ENCODE measurements at places on chromosomes 2 and 18.

- DNase-seq = no peak
Observed at GRCh38 chr18:46591783-46592391, 65.1 kb downstream of the LOXHD1 start.

GRCh38 chr18:28963481-28963880 is 786.6 kb upstream of the CDH2 start:
- DNase-seq = no peak

- DNase-seq = no peak
Observed at GRCh38 chr2:150230004-150230403, 257.5 kb downstream of the RND3 start.

DNA sequence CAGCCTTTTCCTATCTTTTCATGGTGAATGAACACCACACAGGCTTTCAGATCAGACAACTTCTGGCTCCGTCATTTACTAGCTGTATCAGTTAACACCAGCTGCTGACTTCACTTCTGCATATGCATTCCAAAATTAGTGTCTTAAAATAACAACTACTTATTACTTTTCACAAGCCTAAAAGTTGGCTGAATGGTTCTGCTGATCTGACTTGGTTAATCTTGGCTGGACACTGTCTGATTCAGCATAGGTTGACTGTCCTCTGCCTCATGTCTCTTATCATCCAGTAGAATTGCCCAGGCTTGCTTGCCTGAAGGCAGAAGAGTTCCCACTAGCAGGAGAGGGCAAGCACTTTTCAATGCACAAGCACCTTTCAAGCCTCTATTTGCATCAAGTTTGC is 72.7 kb downstream of the MARCHF4 start:
- no peak for DNase-seq

DNA sequence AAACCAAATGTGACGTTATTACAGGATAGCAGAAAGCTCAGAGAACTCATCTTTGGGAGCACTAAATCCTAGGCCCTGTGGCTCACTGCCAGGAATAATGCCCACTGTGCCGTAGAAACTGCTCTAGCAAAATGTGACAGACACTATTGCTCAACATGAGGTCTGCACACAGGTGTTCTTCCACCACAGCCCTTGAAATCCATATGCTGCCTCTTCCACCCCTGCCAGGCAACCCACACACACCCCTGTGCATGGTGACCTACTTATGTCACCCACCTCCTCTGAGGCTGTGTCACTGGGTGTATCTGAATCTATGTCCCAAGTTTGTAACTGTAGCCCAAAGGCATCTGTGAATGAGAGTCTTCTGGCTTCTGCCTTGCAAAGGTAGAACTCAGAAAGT is 66.1 kb upstream of the MBOAT2 start:
- DNase-seq = no peak

DNA sequence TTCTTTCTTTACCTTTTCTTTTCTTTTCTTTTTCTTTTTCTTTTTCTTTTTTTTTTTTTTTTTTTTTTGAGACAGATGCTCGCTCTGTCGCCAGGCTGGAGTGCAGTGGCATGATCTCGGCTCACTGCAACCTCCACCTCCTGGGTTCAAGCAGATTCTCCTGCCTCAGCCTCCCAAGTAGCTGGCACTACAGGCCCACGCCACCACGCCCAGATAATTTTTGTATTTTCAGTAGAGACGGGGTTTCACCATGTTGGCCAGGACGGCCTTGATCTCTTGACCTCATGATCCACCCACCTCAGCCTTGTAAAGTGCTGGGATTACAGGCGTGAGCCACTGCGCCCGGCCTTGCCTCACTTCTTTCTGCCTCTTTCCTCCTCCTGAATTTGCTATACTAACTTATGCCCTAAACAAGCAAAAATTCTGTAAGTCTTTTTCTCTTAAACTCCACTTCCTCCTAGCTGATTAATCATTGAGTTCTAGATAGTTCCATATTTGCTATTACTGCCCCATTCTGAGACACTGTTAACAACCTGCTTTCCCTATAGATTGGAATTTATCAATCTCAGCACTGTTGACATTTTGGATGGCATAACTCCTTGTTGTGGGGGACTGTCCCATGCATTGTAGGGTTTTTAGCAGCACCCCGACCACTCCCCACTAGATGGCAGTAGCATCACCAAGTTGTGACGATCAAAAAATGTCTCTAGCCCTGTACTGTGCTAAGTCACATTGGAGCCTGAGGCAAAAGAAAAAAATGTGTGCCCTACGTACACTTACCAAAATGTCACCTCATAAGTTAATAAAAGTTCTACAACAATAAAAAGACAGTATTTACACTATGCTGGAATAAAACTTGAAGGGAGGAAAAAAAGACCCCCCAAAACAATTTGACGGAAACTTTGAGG is 16.4 kb upstream of the THADA start:
- peak; percentile 64 for DNase-seq

- DNase-seq = no peak
Observed at GRCh38 chr2:38932586-38932985, 42.9 kb downstream of the ARHGEF33 start.

GRCh38 chr2:63977904-63978303 is 41.3 kb downstream of the VPS54 start:
- no peak for DNase-seq

DNA sequence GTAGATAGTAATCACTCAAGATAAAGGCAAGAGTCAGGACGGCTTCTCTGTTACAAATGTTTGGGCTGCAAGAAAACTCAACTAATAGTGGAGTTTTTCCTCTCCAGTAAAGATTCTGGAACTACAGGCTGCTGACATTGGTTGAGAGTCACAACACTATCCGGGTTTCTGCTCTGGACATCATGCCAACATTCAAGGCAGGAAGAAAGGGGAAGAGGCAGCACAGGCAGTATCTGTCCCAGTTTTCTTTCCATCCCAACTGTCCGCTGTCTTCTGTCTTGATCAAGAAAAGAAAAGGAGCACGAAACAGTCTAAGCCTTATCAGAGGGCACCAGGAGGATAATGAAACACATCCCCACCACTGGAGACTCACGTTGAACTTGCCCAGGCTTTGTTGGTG is 132.1 kb downstream of the MAIP1 start:
- DNase-seq = no peak

GRCh38 chr2:235685024-235685721 is 191.3 kb downstream of the AGAP1 start:
- no peak for DNase-seq

DNA sequence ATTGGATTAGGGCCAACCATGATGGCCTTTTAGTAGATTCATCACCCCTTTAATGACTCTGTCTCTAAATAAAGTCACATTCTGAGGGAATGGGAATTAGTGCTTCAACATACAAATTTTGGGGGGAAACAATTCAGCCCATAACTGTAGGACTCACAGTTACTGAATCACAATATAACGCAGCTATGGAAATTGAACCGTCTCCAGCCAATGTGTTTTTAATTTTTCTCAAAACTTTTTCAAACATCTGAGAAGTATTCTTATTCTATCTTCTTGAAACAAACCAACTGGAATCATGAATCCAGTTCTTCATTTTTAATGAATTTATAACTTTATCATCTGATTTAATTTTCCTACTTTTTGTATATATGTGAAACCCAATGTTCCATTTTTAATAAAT is 373.1 kb upstream of the SYT4 start:
- DNase-seq = no peak

DNA sequence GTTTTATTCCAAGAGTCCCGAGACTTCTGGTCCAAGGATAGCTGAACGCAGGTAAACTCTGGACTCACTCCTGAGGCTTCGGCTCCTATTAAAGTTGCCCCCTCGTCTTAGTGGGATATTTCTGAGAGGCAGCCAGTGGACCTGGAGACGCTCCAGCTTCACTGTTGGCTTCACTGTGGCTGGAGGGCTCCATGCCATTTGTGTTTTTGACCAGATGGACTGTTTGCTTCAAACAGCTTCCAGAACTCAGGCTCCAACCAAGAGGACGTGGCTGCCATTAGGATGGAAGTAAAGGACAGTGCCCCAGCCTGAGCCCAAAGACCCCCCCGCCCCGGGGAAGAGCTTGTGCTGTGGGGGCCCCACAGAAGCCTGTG is 94.4 kb upstream of the LDAH start:
- DNase-seq = no peak

DNA sequence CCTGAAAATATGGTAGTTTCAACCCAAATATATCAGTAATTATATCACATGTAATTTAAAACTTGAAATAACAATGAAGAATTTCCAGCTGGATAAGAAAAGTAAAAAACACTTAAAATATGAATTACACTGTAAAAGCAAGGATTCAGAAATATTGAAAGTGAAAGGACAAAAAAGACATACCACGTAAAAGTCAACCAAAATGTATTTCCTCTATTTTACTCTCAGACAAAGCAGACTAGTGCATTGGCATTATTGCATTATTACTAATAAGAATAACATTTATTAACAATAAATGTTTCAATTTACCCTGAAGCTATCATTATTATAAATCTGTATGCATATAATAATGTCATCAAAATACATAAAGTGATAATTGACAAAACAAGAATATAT is 445.1 kb upstream of the TRIB2 start:
- DNase-seq = no peak

GRCh38 chr2:11787991-11788390 is 41.6 kb downstream of the LPIN1 start:
- DNase-seq = no peak

GRCh38 chr18:55249550-55249949 is 290.3 kb upstream of the CCDC68 start:
- no peak for DNase-seq

DNA sequence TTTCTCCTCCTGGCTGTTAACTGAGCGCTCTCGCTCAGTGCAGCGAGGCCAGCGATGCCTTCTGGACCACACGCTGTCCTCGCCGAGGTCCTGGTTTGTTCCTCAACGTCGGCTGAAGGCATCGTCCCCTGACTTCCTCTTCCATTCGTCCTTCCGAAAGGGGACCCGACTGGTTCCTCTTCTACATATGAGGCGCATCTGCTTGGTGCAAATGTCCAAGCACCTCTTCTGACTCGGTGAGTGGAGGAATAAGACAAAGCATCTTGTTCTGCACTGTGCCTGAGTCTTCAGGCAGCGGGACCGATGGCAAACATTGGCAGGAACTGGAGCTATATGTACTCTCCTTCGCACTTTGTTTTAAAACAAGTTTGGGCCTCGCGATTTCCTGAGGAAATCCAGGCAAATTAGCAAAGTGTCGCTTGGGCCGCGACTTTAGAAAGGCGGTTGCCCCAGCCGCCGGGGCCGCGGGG is 621 bp upstream of the KCNS3 start:
- no peak for DNase-seq

DNA sequence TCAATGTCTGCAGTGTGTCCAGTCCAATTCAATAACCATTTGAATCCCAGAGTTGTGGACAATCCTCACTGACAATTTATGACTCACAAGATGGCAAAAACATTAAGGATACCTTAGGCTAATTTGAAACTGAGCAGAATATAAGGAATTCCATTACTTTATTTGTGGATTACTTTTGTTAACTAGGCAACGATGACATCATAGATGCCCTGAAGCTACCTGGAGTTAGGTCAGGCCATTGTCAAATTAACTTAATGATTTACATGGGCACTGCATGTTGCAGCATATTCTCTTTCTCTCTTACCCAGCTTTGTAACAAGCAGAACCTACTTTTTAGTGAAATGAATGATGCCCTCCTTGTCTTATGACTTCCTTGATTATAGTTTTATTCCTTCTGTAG is 100.0 kb upstream of the CDCA7 start:
- DNase-seq = no peak

- DNase-seq = no peak
Observed at GRCh38 chr2:71340176-71340575, 8.6 kb downstream of the ZNF638 start.

DNA sequence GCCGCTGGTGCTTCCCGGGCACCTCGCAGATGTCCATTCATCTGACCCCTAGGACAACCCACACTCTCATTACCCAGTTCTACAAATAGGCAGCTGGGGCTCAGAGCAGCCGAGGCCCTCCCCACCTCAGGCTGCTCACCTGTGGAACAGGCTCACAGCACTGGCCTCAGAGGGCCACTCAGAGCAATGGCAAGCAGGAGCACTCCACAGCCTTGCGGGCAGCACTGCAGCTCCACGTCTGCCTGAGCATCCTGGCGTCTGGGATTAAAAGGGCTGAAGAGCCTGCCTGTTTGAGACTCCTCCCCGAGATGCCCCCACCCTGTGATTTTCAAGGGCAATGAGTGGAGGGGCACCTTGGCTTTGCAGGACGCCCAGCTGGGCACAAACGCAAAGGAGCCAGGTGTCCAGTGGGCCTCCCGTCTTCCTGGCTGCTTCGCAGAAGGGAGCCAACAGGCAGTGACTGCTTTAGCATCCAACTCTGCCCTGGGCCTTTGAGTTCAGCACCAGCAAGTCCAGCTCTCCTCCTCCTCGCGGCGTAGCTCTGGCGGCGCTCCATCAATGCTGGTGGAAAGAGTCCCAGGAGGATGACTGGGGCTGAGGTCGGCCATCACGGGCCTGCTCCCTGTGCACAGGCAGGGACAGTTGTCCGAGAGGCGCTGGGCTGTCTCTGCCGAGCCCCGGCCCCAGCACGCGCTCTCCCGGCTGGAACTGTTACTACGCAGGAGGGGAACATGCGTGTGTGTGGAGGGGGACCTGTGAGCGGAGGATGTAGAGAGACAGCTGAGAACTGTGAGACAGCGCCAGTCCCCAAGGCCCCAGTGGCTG is 297.2 kb downstream of the NDUFA10 start:
- no peak for DNase-seq

DNA sequence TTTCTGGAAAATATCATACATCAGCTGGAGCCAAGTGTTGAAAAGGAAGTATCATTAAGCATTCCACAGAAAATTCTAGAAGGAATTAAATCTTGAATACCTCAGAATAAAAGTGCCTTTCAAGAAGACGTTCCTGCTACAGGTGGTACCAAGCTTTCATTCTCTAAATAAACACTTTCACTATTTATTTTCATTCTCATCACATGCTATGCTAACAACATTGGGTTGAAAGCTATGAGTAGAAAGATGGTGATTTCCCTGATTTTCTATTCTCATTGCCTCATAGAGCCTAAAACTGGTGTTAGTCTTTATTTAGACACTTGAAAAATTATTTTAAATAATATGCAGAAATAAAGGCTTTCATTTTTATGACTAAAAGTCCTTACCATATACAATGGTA is 324.7 kb downstream of the LRP1B start:
- DNase-seq = no peak

GRCh38 chr18:29779096-29779495 is 1263.4 kb downstream of the DSC3 start:
- DNase-seq = no peak

- DNase-seq = no peak
Observed at GRCh38 chr2:122523143-122523542, 767.7 kb downstream of the TSN start.
